ENCODE measurements at places on chromosomes 16 and 17.

- peak; percentile 62 for DNase-seq
These were observed 90.5 kb downstream of the ADAMTS18 start for GRCh38 chr16:77344341-77344740.

DNA sequence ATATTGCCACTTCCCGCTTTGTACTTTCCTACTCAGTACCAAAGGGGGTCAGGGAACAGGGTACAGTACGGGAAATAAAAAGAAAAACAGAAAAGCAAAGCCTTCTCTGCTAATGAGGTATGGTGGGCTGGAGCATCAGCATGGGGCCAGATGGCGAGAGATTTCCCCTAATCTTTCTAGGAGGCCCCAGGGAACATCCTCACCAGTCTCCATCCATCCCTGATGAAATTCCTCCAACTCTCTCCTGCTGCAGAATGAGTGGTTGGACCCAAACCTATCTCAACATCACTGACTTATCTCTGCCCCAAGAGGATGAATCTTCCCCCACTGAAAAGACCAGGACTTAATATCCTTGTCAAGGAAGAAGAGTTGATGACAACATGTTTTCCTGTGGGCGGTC is 185.6 kb downstream of the C16orf78 start:
- no peak for DNase-seq

- DNase-seq = no peak
These were observed 64.5 kb upstream of the DNAH17 start for GRCh38 chr17:78641666-78642065.

- no peak for DNase-seq
These were observed 13.6 kb downstream of the ZFHX3 start for GRCh38 chr16:73034374-73034773.

DNA sequence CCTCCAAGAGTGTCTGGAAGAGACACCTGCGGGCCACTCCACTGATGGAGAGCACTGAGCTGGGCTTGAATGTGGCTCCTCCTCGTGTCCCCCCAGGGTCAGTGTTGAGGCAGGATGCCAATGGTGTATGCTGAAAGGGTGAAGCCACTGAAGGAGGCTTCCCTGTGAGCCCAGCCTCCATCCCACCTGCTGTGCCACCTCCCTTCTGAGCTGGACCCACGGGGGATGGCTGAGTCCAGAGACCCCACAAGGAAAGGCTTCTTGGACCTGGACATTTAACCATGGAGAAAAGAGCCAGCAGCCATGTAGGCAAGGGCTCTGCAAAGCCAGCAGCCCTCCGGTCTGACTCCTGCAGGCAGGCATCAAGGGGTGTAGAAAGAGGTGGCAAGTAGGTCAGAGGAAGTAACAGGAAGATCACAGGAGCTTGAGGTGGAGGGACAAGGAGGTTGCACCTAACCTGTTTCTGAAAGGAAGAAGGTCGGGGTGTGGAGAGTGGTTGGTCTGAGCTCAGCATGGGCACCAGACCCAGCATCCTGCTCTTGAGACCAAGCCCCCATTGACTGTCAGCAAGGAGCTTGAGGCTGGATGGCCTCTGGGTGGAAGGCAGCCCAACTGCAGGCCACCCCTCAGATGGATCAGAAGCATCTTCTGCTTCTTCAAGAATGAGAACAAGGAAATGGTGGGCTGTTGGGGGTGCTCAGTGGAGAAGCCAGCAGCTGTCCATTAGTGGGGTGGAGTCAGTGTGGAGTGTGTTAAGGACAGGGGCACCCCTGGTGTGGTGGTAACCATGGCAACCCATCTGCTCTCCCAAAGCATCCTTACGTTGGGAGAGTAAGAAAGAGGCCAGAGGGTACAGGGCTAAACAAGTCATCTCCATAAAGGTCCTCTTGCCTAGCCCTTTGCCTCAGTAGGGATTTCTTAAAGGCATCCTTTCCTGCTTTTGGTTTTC is 80.7 kb downstream of the PLD6 start:
- DNase-seq = no peak

DNA sequence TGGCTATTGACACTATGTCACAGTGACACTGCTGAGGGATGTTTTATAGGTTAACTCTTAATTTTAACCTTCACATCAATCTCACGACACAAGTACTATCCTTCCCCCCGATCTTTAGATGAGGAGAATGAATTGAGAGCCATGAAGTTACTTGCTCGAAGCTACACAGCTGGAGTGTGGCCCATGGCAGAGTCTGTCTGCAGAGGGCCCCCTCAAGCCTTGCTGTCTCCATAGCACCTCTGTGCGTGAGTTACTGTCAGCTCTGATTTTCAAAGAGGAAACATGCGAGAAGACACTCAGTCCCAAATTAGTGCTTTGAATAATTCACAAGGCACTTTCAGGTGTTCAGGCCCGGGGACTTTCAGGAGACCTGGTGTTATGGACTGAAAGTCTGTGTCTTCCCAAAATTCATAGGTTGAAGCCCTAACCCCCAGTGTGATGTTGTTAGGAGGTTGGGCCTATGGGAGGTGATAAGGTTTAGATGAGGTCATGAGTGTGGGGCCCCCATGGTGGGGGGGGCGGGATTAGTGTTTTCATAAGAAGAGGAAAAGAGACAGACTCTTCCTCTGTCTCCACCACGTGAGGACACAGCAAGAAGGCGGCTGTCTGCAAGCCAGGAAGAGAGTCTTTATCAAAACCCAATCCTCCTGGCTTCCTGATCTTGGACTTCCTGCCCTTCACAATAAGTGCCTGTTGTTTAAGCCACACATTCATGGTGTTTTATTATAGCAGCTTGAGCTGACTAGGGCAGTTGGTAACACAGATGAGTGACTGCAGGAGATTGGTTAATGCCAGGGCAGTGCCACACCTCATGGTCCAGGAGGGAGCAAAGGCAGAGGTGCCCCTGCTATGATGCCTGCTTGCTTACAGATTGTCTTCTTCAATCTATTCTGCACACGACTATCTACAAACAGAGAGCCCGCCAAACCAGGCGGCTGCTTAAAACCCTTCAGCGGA is 281.8 kb downstream of the HAPSTR1 start:
- no peak for DNase-seq

DNA sequence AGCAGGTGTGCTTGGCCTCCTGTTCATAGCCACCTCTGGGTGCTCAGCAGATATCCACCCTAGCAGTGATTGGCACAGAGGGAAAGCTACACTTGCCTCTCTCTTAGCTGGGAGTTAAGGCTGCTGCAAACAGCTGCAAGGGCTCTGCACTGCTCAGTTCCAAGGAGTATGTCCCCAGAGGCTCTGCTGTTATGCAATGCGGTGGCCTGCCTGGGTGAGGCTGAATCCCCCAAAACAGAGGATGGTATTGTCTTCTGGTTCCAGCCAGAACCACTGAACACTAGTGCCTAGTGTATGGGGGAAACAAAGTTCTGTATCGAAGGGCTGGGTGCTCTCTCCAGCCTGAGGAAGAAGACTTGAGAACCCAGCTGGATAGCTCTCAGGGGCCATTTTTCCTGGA is 16.8 kb downstream of the TMEM94 start:
- no peak for DNase-seq

DNA sequence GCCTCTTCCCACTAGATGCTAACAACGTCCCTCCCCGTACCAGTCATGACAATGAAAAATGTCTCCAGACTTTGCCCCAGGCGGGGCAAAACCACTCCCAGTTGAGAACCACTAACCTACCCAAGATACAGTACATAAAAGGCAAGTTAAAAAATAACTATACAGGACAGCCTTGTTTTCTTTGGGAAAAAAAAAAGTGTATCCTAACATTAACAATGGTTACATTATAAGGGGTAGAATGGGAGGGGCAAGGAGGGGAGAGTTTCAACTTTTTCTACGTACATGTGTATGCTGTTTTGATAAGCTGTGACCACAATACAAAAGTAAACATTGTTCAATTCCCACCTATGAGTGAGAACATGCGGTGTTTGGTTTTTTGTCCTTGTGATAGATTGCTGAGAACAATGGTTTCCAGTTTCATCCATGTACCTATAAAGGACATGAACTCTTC is 94.9 kb downstream of the TOX3 start:
- no peak for DNase-seq

GRCh38 chr16:46753015-46753414 is 4.9 kb upstream of the MYLK3 start:
- DNase-seq = no peak

- DNase-seq = no peak
These were observed 135.2 kb downstream of the FTO start for GRCh38 chr16:53839150-53839549.

- no peak for DNase-seq
These were observed 282.9 kb downstream of the SOX9 start for GRCh38 chr17:72403713-72404209.

DNA sequence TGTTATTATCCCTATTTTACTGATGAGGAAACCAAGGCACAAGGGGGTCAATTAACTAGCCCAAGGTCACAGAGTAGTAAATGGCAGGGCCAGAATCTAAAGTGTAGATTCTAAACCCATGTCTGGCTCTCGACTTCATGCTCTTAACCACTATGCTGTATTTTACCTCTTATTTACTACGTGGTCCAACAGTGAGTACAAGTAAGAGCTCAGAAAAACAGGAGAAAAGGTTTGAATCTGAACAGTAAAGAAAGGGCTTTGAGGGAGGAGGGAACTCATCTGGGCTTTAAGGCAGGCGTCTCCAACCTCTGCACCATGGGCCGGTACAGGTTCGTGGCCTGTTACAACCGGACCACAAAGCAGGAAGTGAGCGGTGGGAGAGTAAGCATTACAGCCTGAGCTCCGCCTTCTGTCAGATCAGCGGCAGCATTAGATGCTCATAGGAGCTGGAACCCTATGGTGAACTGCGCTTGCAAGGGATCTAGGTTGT is 62.9 kb downstream of the SMURF2 start:
- peak; percentile 34 for DNase-seq
